ENCODE measurements at places on chromosomes 6 and 20.

GRCh38 chr6:34316431-34317171 is 67.8 kb upstream of the SMIM29 start:
- no peak for DNase-seq

GRCh38 chr20:33348136-33348937 is 53.0 kb downstream of the CDK5RAP1 start:
- no peak for DNase-seq

DNA sequence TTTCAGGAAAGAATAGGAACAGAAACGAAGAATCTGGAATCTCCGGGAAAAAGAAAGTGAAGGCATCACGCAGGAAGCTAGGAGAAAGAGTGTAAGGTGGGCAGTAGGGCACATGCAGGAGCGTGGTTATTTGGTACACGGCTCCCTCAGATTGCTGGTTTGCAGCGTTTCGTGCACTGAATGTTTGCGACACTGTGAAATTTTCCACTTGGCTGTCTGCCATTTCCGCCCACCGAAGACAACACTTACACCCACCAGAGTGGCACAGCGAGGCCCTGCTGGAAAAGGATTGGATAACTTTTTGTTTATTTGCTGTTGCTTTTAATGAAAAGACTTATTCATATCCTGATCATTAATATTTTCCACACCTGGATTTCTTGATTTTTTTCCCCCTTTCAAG is 248.3 kb downstream of the GMPR start:
- DNase-seq: no peak

GRCh38 chr20:58103517-58103904 is 124.9 kb downstream of the ANKRD60 start:
- DNase-seq: no peak

DNA sequence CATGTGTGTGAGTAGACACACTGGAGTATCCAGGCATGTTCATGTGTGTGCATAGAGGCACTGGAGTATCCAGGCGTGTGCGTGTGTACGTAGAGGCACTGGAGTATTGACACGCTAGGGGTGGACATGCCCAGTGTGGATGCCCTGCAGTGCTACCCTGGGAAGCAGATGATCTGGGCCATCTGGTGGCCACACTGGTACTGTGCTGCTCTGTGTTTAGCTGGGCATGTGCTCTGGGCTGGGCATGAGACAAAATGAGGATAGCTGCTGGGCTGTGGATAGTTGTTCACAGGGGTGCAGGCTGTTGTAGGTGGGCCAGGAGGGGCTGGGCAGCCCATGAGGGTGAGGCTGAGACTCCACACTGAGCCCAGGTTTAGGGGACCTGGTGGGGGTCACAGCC is 24.0 kb upstream of the NPBWR2 start:
- DNase-seq: peak; percentile 36

DNA sequence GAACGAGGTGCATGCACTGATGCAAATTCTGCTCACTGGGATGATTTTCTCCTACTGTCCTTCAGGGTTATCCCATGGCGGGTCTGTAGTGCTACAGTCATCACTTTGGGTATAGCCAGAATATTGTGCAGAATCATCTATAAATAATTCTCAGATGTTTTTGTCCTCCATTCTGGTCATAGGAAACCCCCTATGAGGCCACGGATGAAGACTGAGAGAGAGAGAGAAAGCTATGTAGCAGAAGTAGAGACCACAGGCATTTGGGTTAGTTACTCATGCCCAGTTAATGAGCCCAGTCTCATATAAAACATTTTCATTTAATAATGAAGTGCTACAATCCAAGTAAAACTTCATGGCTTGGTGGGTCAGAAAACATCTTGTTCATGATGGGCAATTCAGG is 145.1 kb upstream of the PLN start:
- no peak for DNase-seq

DNA sequence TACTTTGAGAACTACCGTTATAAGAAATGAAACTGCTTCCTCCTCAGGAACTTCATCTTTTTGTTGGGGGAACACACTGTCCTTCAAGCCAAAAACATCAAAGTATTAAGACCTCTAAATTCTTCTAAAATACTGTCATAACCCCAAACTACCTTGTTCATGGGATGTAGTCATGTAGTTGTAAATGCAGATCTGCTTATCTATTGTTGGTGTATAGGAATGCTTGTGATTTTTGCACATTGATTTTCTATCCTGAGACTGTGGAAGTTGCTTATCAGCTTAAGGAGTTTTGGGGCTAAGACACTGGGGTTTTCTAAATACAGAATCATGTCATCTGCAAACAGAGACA is 282.9 kb upstream of the RUNX2 start:
- no peak for DNase-seq

- DNase-seq: no peak
Observed at GRCh38 chr6:76347539-76347938, 275.1 kb upstream of the IMPG1 start.

GRCh38 chr6:111114482-111114881 is 27.2 kb downstream of the SLC16A10 start:
- DNase-seq: no peak

GRCh38 chr20:44979090-44979621 is 12.8 kb downstream of the STK4 start:
- no peak for DNase-seq

DNA sequence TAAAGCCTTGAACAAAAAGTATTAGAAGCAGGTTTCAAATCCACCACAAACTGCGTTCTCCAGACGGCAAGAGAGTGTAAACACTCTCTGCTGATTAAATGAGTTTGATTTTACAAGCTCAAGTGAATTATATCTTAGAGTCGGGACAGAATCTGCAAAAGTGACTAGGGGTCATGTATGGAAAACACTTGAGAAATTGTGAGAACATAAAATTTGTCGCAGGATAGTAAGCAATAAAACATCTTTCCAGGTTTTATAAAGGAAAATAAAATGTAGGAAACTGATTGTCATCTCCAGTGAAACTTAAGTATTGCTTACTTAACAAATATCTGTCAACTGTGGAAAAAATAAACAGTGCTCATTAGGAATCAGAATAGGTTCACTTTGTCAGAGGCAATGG is 374.2 kb downstream of the ARHGAP18 start:
- DNase-seq: no peak

DNA sequence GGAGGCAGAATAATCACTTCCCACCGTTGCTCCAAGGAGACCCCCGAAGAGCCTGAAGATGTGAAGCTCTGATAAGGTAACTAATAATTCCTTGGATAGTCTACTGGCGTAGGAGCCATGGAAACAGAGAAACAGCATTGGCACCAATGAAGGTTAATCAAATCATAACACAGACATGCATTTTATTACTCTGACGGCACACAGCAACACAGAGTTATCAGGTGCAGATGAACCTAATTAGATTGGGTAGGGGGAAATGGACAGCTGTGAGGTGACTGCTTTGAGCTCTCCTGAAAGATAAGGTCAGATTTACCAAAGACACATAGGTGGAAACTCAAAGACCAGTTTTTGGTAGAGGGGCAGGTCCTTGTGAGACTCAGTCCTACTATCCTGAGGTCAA is 544.0 kb upstream of the AGPAT4 start:
- no peak for DNase-seq

GRCh38 chr20:34824452-34824805 is 1.0 kb downstream of the NCOA6 start:
- DNase-seq: peak; percentile 46

GRCh38 chr6:129124347-129124746 is 241.4 kb downstream of the LAMA2 start:
- DNase-seq: no peak

DNA sequence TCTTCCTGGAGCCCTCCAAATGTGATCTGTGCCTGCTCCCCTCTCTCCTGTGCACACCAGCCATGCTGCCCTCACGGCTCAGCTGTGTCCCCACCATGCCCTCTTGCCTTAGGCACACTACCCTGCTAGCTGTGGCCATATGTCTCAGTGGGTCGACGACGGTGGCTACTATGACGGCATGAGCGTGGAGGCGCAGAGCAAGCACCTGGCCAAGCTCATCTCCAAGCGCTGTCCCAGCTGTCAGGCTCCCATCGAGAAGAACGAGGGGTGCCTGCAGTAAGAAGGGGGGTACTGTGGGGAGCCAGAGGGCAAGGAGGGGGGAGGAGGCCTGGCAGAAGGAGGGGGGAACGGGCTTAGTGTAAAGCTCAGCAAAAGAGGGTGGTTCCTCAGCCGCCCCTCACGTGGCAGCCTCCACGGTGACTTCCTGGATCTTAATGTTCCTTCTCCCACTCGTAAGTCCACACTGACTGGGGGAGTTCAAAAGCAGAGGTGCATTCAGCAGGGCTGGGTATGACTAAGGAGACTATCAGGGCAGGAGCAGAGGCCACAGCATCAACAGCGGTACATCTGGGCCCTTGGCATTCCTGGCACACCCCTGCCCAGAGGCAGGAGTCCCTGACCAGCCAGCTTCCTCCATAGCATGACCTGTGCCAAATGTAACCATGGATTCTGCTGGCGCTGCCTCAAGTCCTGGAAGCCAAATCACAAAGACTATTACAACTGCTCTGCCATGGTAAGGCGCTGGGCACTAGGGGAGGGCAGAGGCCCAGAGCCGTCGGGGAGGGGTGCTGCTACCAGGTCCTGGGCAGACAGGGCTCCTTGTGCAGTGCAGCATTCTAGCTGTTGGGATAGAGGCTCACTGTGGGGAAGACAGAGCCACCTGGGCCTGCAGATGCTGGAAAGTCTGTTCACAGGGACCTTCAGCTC is 8.0 kb downstream of the DNPH1 start:
- DNase-seq: no peak

- no peak for DNase-seq
Observed at GRCh38 chr6:64258752-64259151, 623.1 kb downstream of the PHF3 start.

DNA sequence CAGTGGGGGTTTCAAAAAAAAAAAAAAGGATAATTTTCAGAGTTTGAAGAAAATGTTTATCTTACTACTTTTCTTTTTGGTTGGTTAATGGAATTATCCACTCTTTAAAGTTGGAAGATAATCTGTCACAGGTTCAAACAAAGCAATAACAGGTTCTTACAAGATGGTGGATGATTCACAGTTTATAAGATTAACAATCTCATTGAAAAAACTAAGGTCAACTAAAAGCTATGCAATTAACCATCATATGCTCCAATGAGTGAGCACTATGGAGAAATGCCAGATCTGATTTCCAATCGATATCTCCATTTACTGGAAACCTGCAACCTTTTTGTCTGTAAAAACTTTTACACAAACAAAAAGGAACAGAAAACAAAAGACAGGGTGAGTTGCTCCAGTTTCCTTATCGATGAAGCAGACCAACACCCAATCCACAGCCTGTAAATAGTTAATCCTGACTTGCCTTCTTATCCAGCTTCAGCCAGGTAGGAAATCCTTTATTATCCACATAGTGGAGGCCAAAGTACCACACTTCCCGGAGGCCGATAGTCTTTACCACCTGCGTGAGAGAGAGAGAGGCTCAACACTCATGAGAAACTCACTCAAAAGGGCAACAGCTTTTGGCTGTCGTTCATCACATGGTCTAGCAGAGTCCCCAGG is 32.4 kb downstream of the EZR start:
- no peak for DNase-seq

- no peak for DNase-seq
Observed at GRCh38 chr6:167442796-167443680, 118.2 kb downstream of the TTLL2 start.

DNA sequence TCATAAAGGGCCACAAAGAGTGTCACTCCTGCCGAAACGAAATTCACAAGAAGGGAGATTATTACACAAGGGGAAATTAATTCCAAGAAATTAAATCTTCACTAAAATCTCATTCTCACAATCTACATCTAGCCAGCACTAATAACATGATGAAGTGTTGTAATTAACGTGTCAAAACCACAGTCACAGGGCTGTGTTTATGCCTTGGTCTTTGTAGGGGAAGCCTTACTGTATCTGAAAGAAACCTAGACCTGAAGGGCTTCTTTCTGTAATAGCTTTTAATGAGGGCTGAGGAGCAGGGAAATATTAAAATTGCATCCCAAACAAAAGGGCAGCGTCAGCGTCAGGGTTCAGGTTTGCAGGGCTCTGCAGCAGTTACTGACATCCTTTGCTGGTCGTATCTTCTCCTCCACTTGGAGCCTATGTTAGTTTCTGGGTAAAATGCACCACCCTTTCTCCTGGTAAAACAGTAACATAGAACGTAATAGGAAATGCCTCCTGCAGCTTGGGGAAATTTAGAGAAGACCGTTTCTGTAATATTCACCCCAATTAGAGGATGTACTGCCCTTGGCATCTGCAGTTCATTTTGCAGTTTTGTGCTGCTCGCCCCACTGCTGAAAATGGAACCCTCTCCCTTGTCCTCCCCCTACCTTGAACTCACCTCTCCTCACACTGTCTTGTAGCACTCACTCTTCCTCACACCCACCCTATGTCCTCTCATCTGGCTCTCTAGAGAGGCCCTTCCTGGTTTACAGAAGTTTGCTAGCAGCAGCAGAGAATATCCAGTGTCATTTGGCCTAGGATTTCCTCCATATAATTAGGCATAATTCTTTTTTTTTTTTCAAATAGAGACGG is 109.0 kb upstream of the TRAF3IP2 start:
- DNase-seq: no peak

DNA sequence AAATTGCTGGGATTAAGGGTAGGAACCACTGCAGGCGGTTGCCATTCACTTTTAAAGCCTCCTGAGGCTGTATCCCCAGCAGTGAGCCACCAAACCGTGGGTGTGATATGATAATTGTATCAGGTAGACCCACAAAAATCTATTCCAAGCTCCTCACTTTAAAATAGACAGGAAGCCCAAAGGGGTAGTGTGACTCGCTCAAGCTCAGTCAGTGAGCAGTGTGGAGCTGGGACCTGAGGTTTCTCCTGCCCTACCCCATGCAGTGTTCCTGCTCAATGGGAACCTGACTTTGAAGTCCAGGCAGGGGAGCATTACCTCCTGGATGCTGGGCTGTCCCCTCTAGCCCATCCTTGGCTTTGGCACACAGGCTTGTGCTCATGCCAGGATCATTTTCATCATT is 14.9 kb upstream of the MAPRE1 start:
- no peak for DNase-seq

GRCh38 chr6:143270026-143270425 is 180.5 kb downstream of the ADAT2 start:
- DNase-seq: no peak

DNA sequence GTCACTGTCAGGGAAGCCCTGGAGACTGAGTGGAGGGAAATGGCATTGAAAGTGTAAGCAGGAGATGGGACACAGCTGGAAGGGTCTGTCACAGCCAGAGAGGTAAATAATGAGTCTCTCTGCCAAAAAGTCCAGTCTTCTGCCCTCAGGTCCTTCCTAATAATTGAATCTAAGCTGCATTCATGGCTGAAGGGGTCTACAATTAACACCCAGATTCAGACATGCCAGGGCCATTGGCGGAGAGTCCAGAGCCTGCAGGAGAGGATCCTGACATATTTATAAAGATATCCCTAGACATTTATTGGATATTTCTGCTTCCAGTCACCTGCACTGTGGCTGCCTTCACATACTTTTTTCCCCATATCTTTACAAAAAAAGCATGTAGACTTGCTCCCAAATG is 89.0 kb downstream of the LRFN2 start:
- DNase-seq: no peak

DNA sequence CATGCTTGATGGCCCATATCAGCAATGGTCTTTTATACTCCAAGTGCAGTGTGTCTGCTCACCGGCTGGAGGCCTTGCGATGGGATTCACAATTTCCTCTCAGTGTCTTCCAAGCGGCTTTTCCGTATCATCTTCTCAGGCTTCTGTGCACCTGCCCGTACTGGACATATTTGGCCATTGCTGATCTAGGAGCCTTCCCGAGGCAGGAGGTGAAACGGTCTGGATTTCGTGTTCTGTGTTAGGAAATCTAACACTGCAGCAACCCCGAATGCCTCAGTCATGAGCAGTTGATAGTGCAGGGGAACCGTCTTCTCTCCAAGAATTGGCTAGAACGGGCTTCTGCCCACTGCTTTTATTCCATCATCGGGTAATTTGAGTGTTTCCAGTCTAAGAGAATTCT is 60.5 kb downstream of the PPP1R14C start:
- DNase-seq: no peak

GRCh38 chr6:165729307-165729936 is 66.4 kb upstream of the PDE10A start:
- peak; percentile 65 for DNase-seq

Measured in NCI-H1092 treated with DMSO at 0.1 percent for 48 hours (cell line).